Right atrium auricular region (tissue), 2 donors: ENCODE measurements at places on chromosomes 3 and 15. TPM values are rescaled to one million over a fixed set of nuclear protein-coding genes. Genes with fewer than 3 reads are reported as not detected.

The COL6A5 gene
- not detected for total RNA-seq

The HYKK gene
- total RNA-seq = 12.5 TPM

The DCLK3 gene
- 0.08 TPM for total RNA-seq

DNA sequence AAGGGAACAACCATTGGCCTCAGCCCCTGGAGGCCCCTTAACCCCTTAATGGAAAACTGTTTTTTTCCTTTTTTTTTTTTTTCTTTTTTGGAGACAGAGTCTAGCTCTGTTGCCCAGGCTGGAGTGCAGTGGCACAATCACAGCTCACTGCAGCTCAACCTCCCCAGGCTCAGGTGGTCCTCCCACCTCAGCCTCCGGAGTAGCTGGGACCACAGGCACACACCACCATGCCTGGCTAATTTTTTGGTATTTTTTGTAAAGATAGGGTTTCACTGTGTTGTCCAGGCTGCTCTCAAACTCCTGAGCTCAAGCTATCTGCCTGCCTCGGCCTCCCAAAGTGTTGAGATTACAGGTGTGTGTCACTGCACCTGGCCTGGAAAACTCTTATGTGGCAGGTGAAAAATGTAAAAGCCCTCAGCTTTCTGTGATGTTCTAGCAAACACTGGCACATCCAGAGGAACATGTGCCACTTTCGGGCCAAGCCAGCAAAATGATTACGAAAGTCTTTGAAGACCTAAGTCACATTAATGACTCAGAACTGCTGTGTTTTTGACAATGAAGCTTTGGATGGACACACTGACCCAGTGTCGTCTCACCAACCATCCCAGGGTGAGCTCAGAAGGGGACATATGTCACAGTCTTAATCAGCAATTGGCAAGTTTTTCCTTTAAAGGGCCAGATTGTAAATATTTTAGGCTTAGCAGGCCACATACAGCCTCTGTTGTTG lies 189.3 kb upstream of the TPM1 start:
- no peak for DNase-seq

DNA sequence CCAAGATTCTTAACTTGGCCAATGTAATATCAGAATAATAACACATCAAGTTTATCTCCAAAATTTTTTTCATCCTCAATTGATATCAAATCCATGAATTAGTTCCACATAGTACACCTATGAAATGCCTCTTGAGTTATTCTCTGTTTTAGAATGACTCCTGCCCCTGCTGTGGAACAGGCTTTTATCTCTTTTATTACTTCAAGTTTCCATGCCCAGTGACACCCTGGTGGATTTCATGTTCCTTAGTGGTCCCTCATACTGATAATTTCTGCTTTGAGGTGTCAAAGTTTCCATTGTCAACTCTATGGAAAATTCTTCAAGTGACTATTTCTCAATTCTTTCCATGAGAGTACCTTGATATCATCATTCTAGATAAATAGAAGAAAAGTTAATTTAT lies 24.6 kb downstream of the PLSCR1 start:
- no peak for DNase-seq

DNA sequence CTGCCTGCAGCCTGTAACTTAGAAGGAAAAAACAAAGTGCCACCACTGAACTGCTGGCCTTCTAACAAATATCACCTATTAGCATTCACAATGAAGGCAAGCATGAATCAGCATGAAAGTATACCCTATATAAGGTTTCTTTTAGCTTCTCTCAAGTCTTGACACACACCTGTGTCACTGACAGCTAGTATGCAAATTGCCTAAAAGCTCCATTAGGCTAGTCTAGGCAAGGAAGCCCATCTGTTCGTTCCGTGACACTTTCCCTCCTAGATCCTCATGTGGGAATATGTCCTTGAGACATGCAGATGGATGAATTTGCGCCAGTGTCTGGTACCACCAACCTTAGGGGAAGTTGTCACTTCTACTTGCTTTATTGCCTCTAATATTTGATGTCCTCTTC lies 129.3 kb downstream of the RBMS3 start:
- DNase-seq = no peak

- DNase-seq = no peak
Measured at GRCh38 chr15:92407916-92408315, 14.2 kb downstream of the ST8SIA2 start.

DNA sequence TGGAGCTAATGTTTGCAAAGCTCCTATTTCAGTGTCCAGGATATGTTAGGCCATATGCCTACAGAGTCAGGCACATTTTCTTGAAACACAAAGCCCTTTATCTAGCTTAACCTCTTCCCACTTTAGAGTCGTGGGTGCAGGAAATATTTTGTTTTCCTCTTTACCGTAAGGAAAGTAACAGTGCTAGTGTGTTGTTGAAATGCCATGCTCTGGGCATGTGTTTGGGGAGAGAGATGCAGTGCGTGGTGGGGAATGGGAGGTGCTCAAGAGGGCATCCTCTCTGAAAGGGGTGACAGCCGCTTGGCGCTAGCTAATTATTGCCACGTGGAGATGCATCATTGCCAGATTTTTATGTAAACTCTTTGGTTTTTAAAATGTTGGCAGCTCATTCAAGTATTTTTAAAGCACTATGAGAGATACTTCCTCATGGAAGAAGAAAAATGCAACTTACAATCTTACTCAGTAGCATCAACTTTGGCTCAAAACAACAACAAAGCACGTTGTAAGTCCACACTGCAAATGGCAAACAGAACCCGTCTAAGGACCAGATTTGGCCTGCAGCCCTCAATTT lies 152.6 kb downstream of the LPP start:
- no peak for DNase-seq

DNA sequence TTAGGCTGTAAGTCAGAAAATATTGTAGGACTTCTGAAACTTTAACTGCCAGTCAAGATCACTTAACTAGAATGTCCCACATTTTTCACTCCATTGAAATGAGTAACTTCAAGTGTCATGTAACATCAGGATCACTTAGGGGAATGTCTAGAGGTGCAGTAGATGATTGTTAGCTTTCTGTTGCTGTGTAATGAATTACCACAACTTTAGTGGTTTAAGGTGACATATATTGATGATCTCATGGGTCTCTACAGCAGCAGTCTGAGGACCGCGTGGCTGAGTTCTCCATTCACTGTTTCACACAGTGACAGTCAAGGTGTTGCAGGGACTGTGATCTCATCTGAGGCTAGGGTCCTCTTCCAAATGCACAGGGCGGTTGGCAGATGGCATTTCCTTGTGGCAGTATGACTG lies 82.7 kb downstream of the SLC25A26 start:
- DNase-seq = no peak

DNA sequence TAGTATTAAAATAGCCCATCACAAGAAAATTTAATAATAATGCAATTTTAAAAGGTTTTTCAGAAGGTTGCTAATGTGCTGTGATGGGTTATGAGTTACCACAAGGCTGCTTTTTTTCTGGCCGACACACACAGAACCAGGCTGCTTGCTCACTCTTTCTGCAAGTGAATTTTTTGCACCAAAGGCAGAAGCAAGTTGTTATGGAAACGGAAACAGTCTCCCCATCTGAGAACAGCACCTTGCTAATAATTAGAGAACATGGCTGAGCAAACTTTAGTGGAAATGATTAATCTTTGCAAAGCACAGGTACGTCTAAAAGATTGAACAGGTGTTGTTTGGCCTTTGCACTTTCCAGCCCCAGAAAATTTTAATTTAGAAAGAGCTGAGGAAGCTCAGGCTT lies 51.0 kb downstream of the CACNA2D3 start:
- no peak for DNase-seq

The POTEB2 gene
- not detected for total RNA-seq

- no peak for DNase-seq
Measured at GRCh38 chr3:71497971-71498444, 85.5 kb downstream of the FOXP1 start.

The AGTR1 gene
- total RNA-seq = 22.6 TPM

The PRSS50 gene
- total RNA-seq = not detected

DNA sequence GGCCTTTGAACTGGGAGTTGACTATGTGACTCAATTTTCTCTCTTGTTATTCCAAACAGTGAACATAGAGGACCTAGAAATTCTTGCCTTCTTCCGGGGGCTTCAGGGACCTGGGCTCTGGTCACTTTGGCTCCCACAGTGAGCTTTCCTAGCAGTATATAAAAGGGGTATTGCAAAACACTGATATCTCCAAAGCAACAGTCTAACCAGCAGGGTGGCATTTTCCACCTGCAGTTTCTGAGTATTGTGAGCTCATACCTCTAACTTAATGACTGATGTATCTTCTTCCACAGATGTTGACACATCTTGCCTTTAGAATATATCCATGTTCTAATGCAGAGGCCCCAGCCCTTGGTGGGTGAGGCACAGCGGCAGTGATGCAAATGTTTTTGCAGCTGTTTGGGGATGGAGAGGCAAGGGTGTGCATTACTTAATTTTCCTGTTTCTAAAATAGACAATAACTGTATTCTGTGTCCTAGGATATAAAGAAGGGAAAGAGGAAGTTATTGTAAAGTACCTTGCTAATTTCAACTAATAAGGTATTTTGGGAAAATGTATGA lies 45.7 kb upstream of the ADGRG7 start:
- DNase-seq = no peak
